ENCODE measurements at places on chromosomes 12 and 14.

DNA sequence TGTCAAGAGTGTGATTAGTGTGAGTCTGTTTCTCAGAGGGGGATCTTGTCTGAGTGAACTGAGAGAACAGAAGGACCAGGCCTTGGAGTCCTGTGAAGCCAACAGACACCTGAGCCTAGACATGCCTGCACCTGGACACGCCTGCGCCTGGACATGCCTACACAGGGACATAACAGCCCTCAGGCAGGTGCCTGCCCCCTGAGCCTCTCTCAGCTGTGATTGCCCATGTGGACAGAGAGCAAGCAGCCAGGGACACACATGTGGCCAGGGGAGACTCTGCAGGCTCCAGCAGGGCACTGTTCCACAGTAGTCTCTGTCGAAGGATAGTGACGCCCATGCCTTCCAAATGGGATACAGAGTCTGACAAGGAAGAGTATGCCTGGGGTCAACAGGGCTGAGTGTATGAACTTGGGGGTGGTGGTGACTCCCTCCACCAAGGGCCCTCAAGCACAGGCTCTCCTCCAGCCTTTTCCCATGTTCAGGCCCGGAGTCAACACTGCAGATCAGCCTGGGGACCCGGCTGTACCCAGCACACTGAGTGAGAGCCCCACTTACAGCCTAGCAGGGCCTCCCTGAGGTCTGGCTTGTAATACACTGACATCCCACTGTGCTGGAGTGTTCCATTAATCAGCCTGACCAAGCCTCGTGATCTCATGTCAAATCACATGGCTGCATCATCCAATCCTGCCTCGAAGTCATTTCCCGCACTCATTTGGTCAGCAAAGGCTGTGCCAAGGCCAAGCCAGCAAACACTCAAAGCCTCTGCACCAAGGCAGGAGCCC, 173.0 kb downstream of the CALM1 start:
- DNase-seq = no peak

DNA sequence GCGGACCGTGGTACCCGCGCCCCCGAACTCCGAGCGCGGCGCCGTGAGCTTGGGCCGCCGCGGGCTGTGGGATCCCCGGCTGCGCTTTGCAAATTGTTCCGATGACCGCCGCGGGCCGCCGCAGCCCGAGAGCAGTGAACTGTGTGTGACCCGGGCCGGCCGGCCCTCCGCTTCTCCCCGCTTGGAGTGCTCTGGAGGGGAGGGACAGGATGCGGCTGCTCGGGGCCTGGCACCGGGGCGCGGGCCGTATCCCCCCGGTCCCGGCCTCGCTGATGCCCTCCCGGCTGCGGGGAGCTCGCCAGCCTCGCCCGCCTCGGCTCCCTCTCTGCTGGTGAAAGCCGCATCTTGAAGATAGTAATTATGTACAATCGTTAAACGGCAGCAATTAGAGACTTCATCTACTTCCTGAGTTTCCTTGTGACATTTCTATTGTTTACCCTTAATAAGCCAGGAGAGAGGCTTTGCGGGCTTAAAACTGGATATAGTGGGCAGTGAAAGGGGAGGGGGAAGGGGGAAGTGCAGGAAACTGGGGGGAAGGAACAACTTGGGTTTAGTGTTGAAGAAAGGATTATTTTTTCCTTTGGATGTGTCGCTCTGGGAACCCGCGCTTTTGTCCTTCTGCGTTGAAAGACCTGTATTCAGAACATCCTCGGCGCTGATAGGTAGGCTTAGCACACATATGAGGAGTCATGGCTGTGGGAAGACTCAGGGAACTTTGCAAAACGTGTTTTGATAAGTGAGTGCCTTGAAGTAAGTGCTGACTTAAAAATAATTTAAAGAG, 1.2 kb downstream of the PELI2 start:
- DNase-seq = no peak

DNA sequence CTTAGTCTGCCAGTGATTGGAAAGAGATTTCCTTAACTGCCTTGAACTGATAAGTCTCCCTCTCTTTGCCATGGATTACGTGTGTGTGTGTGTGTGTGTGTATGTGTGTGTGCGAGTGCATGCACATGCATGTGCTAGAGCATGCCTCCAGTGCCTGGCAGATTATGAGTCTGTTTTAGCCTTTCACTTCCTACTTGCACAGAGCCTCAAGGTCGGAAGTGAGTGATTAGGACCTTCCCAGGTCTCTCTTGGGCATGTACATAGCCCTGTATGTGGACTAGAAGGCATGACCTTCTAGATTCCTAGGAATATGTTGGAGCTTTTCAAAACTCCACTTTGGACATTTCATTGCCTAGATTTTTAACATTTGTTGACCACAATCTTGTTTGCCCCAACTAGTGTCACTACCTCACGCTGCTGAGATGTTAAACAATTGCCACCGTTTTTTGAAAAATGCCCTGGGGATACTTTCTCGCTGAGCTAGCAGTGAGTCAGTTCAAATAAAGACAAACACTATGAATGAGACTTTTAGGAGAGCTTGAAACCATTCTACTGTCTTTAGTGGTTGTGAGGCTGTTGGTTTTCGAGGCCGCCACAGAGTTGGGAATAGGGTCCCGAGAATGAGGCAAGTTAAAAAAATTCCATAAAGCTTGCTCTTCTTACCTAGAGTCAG, 28.2 kb downstream of the KIAA0586 start:
- DNase-seq = no peak

- no peak for DNase-seq
Observed at GRCh38 chr12:47408171-47408871, 297.5 kb downstream of the RPAP3 start.

- no peak for DNase-seq
Observed at GRCh38 chr14:85198001-85198400, 331.9 kb upstream of the FLRT2 start.

DNA sequence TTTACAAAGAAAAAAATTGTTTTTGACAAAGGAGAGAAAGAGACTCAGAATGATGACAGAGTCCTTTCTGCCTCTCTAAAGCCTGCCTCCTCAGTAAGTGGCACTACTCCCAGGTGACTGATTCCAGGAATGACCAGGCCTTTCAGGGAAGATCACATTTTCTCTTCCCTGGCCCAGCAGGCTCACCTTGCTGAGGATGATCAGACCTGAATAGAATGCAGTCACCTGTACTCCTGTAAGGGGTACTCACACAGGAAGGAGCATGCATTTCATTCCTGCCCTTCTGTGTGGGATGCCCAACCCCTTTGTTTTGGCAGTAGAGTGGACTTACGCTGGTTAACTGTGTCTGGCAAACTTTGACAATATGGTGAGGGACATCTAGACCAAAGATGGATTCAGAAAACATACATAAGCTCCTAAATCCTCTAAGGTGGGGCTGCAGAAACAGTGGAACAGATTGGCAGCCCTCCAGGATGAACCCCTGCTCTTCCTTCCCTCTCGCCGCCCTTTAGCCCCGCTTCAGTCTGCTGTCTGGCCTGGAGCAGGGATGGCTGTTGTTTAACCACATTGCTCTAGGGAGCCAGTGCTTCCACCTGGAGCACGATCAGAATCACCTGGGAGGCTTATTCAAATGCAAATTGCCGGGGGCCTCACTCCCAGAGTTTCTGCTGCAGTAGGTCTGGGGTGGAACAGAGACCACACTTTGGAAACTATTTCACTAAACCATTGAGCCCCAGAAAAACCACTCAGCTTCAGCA, 29.8 kb downstream of the ERG28 start:
- no peak for DNase-seq

DNA sequence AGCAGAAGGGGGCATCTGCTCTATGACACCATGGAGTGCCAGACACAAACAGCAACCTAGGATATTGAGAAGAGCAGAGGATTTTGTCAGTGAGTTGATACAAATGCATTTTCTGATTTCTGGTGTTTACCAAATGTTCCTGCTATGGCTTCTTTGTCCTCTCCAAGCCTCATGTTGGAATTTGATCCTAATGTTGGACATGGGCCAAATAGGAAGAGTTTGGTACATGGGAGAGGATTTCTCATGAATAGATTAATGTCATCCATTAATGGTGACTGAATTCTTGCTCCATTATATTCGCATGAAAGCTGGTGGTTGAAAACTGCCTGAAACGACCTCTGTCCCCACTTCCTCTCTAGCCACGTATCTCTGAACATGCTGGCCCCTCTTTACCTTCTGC, 1002.2 kb upstream of the FLRT2 start:
- DNase-seq = no peak

GRCh38 chr12:108455706-108456105, 59.4 kb upstream of the FICD start:
- DNase-seq = no peak

GRCh38 chr14:87045246-87045645, 947.7 kb downstream of the GALC start:
- DNase-seq = no peak

GRCh38 chr12:47808050-47808449, 11.7 kb downstream of the HDAC7 start:
- DNase-seq = no peak

GRCh38 chr14:33567023-33567728, 383.7 kb downstream of the EGLN3 start:
- DNase-seq = no peak

DNA sequence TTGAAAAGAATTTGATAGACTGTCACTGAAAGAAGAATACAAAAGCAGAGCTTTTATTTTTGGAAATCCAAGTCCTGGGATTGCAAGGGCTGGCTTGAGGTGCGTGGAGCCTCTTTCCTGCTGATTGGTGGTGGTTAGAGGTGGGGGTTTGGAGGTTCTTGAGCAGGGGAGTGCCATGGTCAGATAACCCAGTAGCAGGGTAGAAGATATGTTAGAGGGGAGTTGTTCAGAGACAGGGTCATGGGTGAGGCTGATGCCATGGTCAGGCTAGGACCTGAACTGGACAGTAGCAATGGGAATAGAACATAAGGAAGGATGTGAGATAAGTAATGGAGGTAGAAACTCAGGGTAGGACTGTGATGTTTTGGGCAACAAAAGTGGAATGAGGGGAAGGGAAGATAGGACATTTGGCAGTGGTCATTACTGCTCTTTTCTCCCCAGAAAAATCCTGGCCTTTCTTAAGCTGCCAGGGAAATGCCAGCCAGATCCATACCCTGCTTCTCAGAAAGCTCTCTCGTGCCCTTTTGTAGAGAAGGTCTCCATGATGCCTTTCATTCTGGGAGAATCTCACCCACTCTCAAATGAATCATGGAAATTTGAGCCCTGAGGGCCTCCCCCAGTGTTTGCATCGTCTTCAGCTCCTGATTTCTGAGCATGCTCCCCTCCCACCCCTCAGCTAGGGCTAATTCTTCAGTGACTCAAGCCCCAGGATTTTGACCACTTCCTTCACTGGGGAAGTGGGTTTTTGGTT, 9.5 kb downstream of the EMP1 start:
- DNase-seq = peak; percentile 96
